ENCODE measurements at places on chromosomes 5 and 9. TPM values are rescaled to one million over a fixed set of nuclear protein-coding genes. Genes with fewer than 3 reads are reported as not detected.

The BTNL8 gene
- total RNA-seq: 0.09 TPM

DNA sequence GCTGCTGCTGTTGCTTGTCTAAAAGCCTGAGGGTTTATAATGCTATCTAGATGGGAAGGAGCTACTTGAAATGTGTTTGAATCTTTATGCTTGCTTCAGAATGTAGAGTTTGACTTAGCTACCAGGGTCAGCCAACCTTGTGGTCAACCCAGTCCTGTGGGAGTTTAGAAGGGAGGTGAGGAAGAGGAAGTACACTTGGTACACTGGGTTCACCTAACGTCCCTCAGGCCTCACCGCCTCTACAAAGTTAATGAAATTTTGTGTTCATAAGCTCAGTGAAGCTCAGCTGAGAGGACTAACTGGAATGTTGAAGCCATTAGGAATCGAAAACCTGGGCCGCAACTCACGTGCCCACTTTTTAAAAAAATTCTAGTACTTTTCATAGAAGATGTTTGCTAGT lies 10.7 kb downstream of the IQGAP2 start:
- no peaks in the 10 kb centered on the region for H3K36me3 ChIP-seq
- no peak overlapping the region for H3K4me3 ChIP-seq
- H3K27me3 ChIP-seq: no peaks in the 10 kb centered on the region

- no peak overlapping the region for H3K4me3 ChIP-seq
- H3K27ac ChIP-seq: no peak overlapping the region
- H3K4me1 ChIP-seq: no peaks in the 10 kb centered on the region
- H3K27me3 ChIP-seq: no peaks in the 10 kb centered on the region
- no peak for DNase-seq
Measured at GRCh38 chr5:146001544-146002190, 65.3 kb downstream of the SH3RF2 start.

DNA sequence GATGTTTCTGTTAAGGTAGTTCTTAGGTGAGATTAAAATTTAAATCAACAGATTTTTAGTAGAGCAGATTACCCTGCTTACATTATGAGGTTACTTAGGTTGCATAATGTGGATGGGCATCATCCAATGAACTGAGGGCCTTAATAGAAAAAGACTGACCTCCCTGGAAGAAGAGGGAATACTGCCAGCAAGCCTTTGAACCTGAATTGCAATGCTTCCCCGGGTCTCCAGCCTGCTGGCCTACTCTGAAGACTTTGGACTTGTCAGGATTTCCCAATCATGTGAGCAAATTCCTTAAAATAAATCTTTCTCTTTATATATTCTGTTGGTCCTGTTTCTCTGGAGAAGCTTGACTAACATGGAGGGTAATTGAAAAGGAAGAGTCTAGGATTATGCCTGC lies 542.1 kb upstream of the ARRDC3 start:
- H3K4me1 ChIP-seq: no peaks in the 10 kb centered on the region
- no peak overlapping the region for H3K4me3 ChIP-seq
- H3K36me3 ChIP-seq: no peaks in the 10 kb centered on the region

The CCDC112 gene
- 8.0 TPM for total RNA-seq
